ENCODE measurements at places on chromosomes 5 and 9.

GRCh38 chr9:10212702-10213101 lies 400.1 kb downstream of the PTPRD start:
- DNase-seq = no peak

DNA sequence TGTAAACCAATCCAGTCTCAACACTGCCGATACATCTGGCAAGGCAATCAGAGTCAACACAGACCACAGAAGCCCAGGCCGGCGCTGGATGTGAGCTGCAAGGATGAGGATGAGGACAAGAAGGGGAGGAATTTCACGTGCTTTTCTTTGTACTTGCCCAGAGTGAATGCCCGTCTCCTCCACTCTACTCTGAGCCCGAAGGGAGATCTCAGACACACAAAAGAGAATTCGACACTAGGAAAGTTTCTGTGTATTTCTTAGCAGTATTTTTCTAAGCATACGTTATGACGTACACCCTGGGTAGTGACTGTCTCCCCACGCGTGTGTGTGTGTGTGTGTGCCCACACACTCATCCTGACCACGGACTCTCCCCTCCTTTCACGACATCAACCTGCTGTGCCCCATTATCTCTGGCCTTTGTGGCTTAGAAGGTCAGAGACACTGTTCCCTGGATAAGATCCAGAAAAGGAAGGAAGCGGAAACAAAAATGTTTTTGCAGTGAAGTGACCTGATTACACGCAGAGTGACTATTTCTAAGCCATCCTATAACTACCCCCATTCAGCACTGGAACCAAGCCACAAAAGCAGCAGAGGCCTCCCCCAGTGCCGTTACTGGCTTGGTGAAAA lies 227.3 kb upstream of the DAPK1 start:
- no peak for DNase-seq

DNA sequence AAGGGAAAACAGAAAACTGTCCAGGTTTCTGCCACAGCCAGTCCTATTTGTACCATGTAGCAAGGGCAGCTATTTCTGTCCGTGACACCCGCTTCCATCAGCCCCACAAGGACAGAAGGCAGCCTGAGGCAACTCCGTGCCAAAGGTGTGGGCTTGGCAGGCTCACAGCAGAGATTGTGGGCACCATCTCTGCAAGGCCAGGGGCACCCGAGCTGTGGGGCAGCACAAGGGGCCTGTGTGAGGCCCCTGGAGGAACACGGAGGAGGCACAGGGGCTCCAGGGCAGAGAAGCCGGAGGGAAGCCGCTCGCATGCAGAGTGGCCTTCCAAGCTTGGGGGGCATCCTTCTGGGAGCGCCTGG lies 43.5 kb downstream of the COL23A1 start:
- DNase-seq = no peak

DNA sequence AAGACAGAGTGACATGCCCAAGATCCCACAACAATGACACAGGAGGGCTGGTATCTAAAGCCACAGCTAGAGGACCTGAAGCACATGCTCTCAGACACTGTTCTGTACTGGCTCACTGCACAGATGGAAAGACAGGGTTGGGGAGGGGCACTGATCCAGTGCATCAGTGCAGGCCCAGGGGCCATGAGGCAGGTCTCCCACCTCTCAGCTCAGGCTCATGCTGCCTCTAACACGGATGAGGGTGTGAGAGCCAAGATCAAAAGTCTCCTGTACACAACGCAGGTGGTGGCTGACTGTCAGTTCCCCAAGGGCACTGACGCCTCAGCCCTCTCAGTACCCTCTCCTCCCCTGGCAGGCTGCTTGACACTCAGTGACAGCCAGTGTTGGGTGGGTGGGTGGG lies 10.9 kb downstream of the RAPGEF1 start:
- DNase-seq = no peak

- peak; percentile 55 for DNase-seq
Observed at GRCh38 chr5:151213803-151214613, 9.9 kb downstream of the CCDC69 start.

GRCh38 chr5:142873831-142874230 lies 103.7 kb downstream of the ARHGAP26 start:
- DNase-seq = no peak

DNA sequence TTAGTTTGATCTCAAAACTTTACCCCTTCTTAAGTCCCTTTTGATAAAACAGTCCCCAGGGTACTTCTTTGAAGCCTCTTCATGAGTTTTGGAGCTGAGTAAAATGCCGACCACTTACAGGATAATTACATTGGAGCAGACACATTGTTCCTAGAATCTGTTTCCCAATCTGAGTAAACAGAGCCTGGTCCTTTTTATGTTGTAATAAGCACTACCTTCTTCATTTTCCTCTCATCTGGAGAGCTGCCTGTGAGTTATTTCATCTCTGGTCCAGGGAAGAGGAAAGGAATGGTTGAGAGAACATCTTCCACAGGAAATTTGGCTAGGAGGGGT lies 26.3 kb upstream of the GALNT10 start:
- DNase-seq = no peak

DNA sequence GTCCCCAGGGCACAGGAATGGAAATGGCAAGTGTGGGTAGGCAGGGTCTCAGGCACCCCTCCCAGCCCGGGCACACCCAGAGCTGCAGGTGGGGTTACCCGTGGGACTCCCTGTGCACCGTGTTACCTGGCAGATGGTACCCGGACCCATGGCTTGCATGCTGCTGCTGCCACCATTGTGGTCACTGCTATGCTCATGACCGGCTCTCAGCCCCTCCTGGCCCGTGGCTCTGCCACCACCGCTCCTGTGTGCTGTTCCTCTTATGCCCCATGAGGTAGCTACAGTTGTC lies 21.7 kb upstream of the HMCN2 start:
- DNase-seq = no peak
